ENCODE measurements at places on chromosomes 12 and 14. TPM values are rescaled to one million over a fixed set of nuclear protein-coding genes. Genes with fewer than 3 reads are reported as not detected.

The KCNH3 gene
- 0.93 TPM for total RNA-seq

The ANHX gene
- total RNA-seq = not detected

The CTSG gene
- 3.1 TPM for total RNA-seq

The BEST3 gene
- 10.6 TPM for total RNA-seq

The PRH2 gene
- not detected for total RNA-seq

The PRR4 gene
- 11.7 TPM for total RNA-seq

The PRIMA1 gene
- total RNA-seq = 2.9 TPM

All from camera-type eye (tissue), 1 donor.